BJ (cell line): ENCODE measurements at places on chromosomes 4 and X.

GRCh38 chrX:5290635-5291034, 938.0 kb downstream of the NLGN4X start:
- no peak for DNase-seq

- no peak for DNase-seq
Measured at GRCh38 chr4:23878246-23878891, 11.5 kb downstream of the PPARGC1A start.

DNA sequence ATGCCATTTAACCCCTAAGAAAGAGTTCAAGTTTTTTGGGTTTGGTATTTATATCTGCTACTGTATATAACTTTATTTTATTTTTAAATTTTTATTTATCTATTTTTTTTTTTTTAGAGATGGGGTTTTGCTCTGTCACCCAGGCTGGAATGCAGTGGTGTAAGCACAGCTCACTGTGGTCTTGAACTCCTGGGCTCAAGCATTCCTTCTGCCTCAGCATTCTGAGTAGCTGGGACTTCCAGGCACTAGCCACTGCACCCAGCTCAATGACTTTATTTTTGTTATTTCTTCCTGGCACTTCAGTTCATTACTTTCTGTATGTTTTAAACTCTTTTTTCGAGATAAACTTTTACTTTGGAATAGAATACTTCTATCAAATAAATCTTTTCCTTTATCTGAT, 42.4 kb upstream of the PGAM4 start:
- no peak for DNase-seq

DNA sequence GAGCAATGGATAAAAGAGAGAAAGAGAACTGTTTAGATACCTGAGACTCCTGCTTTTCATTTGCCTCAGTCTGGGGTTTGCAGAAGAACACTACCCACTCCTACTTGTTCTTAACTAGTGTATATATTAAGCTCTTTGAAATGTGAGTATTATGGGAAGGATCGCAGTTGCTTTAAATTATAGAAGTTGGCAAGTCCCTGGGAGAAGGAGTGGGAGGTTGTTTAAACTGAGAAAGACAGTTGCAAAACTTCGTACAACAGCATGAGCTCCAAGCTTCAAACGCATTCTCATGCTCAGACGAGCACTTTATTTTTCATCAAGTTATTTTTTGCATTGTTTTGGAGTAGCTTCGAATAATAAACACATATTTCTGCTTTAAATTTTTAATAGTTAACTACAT, 88.1 kb upstream of the C1QTNF7 start:
- no peak for DNase-seq

- DNase-seq, result no peak
Measured at GRCh38 chr4:118337954-118338353, 14.8 kb downstream of the PRSS12 start.

DNA sequence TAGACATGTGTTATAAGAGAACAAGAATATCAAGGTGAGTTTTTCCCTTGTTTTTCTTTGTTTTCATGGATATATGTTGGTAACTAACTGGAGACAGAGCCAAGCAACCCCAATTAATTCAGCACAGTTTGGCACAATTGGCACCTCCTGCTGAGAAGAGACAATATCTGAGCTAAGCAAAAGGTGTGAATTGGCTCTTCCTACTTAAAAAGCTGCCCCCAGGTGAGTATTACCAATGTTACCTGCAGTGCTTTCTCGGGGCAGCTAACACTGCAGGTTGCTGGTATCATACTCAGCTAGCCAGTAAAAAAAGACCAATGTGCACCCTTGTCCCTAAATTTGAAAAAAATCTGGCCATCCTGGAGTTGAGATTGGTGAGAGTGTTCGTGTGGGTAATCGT, 871.2 kb upstream of the TENM3 start:
- no peak for DNase-seq

DNA sequence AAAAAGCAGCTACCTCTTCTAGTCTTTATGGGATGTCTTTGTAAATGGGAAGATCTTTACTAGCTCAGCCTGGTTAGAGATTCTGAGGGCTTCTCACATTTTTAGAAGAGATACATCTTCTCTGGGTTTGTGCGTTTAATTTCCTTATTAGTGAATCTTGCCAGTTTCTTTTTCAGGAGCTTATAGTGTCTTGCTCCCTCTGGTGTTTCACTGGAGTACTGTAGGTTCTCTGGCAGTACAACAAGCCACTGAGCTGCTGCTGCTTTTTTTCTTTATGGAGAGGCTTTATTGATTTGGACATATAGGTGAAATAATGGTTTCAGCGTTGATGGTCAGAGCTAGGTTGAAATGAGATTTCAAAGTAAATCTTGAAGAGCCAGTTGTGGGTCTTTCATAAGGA, 82.9 kb downstream of the LAS1L start:
- DNase-seq, result no peak

- no peak for DNase-seq
Measured at GRCh38 chrX:13939741-13940597, 89.7 kb downstream of the GEMIN8 start.

DNA sequence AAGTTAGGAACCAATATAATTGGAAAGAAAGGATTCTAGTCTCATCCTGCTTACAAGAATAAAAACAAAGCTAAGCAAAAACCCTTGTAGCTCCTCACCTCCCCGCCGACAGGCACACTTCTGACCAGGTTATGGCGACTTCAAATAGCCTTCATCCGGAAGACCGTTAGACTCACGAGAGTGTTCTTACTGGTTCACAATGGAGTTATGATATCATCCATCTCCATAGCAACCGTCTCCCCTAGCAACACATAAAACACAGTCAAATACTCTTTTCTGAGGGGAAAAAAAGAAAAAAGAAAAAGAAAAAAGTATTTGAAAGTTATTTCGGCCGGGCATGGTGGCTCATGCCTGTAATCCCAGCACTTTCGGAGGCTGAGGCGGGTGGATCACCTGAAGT, at the start of gene IL13RA2:
IL13RA2 (minus strand) TSS at position 162 of the 400 bp plus-strand sequence. CDS start 347 bp downstream, outside the sequence.
- no peak for DNase-seq

GRCh38 chr4:61198686-61199085, 1.4 kb upstream of the ADGRL3 start:
- no peak for DNase-seq

- DNase-seq, result no peak
Measured at GRCh38 chrX:37817176-37817575, 30.2 kb downstream of the DYNLT3 start.

DNA sequence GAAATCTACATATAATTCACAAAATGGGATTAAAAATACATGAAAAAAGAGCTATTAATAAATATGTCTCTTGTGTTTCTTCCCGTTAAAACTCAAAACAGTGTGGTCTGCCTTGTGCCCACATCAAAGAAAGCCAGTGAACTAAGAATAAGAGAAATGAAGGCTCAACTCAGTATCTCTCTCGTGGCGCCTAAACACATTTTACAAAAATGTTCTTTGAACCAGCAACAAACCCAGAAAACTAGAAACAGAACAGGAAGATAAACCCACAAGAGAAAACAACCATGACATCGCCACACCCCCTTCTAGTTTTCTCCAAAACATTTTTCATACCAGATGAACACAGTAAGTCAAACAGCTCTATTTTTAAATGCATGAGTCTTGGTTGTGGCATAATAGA, 130.1 kb downstream of the DCHS2 start:
- DNase-seq, result no peak

DNA sequence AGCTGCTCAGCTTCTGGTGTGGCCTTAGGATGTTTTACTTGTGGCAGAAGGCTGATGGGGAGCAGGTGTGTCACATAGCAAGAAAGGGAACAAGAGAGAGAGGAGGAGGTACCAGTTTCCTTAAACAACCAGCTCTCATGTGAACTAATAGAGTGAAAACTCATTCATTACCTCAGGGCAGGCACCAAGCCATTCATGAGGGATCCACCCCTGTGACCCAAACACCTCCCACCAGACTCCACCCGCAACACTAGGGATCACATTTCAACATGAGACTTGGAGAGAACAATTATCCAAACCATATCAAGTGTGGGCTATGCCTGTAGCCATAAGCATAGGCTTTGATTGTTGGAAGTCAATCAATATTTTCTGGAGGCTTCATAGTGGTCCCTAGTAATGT, 56.0 kb downstream of the GSX2 start:
- DNase-seq, result no peak

DNA sequence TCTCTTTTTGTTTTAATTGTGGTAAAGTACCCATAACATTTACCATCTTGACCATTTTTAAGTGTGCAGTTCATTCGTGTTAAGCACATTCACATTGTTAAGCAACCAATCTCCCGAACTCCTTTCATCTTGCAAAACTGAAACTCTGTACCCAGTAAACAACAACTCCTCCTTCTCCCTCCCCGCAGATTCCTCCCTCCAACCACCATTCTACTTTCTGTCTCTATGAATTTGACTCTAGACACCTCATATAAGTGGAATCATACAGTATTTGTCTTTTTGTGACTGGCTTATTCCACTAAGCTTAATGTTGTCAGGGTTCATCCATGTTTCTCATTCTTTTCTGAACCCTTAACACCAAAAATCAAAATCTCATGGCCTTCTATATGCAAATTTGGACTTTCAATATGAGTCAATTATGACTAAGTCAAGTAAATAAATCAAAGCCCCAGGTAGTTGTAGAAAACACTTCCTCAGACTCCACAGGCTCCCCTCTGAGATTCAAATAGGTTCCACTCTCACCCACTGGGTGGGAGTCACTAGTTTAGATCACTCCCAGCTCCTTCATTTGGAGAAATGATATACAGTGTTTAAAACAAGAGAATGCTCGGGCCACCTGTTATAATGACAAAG, 9.8 kb upstream of the RTL5 start:
- DNase-seq, result no peak

DNA sequence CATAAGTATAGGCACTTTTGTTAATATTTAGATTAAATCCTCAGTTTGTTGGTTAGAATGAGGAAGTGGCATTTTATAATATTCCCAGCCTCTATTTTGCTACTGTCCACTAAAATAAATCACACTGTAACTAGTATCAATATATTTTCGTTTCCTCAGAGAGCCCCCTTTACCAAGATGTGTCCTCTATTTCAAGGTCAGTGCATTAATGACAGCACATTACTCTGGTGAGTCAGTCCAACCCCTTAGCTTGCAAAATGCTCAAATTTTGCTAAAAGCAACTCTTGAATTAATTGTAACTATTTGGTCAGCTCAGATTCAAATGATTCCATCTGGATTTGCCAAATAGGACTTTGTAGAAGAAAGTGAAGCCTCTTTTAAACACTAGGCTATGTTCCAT, 199.3 kb downstream of the PDHA2 start:
- DNase-seq, result no peak

- no peak for DNase-seq
Measured at GRCh38 chr4:11326021-11326420, 102.7 kb downstream of the HS3ST1 start.

DNA sequence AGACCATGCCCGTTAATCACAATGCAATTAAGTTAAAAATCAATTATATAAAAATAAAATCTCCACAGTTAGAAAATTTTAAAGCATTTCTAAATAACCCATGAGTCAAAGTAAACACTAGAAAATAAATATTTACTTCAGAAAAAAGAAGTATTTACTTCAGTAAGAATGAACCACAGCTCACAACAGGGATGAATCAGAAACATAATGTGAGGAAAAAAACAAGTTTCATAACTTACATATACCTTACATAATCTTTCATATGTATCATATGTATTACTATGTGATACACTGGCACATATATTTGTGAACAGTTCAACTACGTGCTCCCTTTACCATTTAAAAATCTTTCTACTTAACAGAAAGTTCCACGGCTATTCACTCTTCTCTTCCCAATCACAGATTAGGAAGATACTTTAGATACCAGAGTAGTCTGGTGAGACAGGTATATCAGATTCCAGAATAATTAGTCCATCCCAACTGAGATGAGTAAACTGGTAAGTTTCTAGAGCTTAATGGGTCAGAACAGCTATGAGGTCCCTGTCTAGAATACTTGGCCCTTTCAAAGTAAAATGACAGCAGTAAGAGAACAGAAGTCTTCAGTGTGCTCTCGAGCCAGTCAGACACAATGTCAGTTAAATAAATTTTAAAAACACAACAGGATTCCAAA, 70.3 kb downstream of the SH3RF1 start:
- DNase-seq, result no peak

GRCh38 chrX:24019448-24019847, 7.5 kb downstream of the KLHL15 start:
- no peak for DNase-seq

DNA sequence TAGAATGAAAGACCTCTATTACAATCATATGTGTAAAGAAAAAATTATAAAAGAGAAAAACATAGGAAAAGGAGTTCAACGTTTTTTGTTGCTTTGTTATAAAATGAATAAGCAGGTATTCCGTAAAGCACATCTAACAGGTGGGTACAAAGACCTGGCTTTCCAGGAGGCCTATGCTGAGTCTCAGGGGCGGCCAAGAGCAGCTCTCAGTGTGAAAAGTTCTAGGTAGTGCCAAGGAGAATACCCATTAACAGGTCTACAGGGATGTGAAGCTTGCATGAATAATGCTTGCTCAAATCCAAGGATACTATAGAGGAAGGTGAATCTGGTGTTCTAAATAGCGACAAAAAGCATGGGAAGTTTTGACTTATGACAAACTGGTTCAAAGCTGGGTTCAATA, 944.4 kb downstream of the PDHA2 start:
- no peak for DNase-seq

- DNase-seq, result no peak
Measured at GRCh38 chr4:133154725-133155124, 5.6 kb downstream of the PCDH10 start.

- no peak for DNase-seq
Measured at GRCh38 chrX:130848763-130849162, 54.2 kb downstream of the ENOX2 start.

DNA sequence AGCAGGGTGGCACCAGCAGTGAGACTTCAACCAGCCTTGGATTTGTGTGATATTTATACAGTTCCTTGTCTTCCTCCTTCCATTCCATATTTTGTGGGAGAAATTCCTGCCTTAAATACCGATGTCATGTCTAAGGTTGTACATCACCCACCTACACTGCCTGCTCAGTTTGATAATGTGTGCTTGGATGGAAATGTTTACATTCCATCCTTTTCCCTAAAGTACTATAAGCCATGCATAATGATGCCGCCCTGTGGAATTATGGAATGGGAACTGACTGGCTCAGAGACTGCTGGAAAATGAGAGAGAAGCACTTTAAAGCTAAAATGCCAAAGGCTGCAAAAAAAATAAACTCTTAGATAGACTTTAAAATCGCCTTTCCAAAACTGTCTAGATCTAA, 11.3 kb upstream of the GLUD2 start:
- DNase-seq, result no peak
